ENCODE measurements at places on chromosomes 16 and 17. TPM values are rescaled to one million over a fixed set of nuclear protein-coding genes. Genes with fewer than 3 reads are reported as not detected.

DNA sequence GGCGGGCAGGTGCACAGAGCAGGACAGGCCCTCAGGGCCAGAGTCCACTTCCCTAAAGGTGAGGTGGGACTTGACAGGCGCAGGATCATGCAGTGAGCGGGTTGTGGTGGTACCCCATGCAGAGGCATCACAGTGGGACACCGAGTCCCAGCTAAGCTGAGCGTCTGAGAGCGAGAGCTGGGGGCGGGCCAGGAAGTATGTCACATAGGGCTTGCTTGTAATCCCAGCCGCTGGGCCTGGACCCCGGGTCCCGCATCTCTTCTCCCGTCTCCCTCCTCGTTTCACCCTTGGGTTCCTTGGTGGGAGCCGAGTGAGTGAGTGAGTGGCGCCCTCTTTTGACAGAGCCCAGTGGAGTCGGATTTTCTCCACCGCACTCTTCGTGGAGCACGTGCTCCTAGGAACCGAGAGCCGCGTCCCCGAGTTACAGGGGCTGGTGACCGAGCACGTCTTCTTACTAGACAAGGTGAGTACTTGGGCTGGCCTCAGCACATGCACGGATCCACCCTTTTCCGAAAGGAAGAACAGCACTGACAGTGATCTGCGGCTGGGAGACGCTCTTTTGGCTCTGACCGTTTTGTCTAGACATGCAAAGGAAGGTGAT lies 50.8 kb upstream of the ENDOV start:
- no peak for DNase-seq

The KCNG4 gene
- total RNA-seq, result not detected

DNA sequence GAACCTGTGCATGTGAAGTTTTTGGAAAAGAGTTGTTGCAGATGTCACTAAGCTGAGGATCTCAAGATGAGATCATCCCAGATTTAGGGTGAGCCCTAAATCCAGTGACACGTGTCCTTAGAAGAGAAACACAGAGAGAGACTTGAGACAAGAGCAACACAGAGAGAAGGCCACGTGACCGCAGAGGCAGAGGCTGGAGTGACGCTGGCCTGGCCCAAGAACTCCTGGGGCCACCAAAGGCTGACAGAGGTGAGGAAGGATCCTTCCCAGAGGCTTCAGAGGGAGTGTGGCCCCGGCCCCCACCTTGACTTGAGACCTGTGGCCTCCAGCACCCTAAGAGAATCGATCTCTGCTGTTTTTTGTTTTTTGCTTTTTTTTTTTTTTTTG lies 12.1 kb upstream of the RHBDF2 start:
- no peak for DNase-seq

The ZNF207 gene
- total RNA-seq, result 68.1 TPM

DNA sequence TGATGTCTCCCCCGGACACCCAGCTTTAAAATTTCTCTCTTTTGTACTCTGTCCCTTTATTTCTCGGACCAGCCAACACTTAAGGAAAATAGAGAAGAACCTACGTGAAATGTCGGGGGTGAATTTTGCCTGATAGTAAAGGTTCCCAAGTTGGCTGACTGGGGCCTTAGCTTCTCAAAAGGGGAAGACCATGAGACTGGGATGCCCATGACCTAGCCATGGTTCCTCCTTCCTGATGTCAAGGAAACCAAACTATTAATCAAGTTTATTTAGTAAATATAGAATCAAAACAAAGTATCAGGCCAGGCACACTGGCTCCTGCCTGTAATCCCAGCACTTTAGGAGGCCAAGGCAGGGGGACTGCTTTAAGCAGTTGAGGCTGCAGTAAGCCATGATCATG lies 2.4 kb upstream of the EIF1 start:
- no peak for DNase-seq

The PRR35 gene
- total RNA-seq, result not detected

GRCh38 chr16:89269805-89270665 lies 52.5 kb downstream of the ZNF778 start:
- no peak for DNase-seq

The CCL17 gene
- total RNA-seq, result not detected

DNA sequence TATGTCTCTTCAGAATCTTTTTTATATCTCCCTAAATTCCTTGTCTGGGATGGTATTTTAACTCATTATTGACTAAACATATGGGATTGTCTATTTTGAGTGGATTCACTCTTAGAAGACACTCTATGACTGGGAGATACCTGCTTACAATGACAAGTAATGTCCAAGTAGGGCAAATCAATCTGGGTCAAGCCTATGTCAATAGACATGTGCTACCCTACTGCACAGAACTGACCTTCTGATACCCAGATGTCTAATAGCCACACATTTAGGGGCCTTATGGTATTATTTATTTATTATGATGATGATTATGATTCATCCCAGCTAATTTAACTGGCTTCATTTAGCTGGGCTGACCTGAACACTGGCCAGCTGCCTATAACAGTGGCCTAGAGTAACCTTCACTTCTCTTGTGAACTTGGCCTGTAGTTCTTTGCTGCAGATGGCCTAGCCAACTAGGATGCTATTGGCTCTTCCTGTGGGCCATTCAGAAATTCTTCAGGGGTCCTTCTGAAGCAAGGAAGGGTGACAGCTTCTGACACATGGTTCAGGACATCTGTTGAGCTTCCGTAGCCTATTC lies 138.0 kb downstream of the ANKFN1 start:
- no peak for DNase-seq

The TBC1D3C gene
- total RNA-seq, result not detected

DNA sequence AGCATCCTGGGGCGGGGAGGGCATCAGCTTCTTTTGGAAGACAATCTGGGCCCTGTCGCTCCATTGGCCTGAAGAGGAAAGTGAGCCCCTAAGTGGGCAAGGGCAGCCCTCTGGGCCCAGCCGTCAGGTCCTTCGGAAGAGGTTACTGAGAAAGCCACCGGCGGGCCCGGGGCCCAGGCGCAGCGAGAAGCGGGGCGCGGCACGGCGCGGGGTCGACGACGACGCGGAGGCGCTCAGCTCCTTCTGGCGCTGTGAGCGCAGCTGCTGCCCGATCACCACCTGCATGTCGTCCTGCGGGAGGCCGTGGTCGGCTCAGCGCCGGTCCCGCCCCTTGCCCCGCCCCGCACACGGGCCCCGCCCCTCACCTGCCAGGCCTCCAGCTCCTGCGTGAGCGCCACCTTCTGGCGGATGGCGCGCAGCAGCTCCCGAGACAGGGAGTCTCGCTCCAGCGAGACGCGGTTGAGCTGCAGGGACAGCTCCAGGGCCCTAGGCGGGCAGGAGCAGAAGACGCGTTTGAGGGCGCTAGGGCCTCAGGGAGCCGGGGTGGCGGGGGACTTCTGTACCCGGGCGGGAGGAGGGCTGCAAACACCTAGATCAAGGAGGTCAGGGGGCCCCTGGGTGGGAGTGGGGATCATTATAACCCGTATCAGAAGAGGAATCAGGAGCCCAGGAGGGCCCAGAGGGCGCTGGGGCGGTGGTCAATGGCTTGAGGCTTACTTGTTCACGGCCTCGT lies 4.3 kb downstream of the THOC6 start:
- no peak for DNase-seq

GRCh38 chr17:61397086-61397842 lies 2.4 kb upstream of the TBX2 start:
- no peak for DNase-seq

DNA sequence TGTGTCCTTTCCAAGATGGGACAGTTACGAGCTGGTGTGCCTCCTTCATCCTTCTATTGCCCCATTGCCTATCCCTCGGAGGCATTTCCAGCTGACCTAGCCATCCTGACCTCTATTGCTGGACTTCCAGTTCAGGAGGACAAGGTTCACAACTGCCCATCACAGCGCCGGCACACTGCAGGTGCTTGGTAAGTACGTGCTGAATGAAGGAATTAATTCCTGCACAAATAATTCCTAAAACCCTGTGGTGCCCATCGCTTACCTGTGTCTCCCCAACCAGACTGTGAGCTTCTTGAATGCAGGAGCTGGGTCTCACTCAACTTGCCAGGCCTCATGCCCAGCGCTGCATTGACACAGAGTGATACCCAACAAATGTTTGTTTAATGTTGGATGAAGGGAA lies 13.0 kb downstream of the ALOX15B start:
- DNase-seq, result no peak

The COG8 gene
- 52.6 TPM for total RNA-seq

The ZNF232 gene
- total RNA-seq, result 9.9 TPM

DNA sequence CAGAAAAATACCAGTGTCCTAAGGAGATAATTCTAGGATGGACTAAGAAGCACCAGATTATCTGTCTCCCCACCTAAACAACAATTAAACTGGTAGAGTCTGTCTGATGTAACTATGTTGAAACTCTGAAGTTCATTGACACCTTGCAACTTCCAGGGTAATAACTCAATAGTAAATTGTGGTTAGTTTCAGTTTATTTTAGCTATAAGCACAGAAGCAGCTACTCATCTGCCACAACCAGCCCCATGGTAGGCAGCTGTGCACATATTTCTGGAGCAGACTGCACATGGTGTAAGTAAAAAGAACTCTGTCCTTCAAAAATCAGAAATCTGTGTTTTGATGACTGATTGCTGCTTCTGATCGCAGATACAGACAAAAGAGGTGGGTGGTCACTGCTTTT lies 852.1 kb downstream of the CDH11 start:
- DNase-seq, result no peak

The SOCS7 gene
- 18.9 TPM for total RNA-seq

- DNase-seq, result peak; percentile 74
These were observed 212.6 kb downstream of the GRIN2A start for GRCh38 chr16:9969580-9969979.

GRCh38 chr16:8552487-8553221 lies 37.7 kb downstream of the TMEM114 start:
- no peak for DNase-seq

DNA sequence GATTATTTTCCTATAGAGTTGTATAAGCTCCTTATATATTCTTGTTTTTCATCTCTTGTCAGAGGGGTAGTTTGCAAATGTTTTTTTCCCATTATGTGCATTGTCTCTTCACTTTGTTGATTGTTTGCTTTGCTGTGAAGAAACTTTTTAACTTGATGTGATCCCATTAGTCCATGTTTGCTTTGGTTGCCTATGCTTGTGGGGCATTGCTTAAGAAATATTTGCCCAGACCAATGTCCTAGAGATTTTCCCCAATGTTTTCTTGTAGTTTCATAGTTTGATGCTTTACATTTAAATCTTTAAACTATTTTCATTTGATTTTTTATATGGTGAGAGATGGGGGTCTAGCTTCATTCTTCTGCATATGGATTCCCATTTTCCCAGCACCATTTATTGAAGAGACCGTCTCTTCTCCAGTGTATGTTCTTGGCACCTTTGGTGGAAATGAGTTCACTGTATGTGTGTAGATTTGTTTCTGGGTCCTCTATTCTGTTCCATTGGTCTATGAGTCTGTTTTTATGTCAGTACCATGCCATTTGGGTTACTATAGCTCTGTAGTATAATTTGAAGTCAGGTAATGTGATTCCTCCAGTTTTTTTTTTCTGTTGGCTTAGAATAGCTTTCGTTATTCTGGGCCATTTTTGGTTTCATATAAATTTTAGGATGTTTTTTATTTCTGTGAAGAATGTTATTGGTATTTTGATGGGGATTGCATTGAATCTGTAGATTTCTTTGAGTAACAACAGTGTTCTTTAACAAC lies 165.8 kb downstream of the ABCA8 start:
- DNase-seq, result no peak

GRCh38 chr16:58027161-58027915 lies 1.8 kb downstream of the MMP15 start:
- no peak for DNase-seq

The LPO gene
- total RNA-seq, result not detected

DNA sequence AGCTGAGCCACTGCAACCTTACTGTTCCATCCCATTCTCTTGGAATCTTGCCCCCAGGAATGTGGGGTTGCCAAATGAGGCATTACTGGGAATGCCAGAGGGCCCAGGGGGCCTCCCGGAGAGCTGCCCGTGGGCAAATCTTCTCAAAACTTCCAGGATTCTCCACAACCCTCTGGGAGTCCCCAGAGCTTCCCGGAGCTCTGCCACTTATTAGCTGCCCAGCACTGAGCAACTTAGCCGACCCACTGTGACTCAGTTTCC lies 306.0 kb downstream of the FOXL1 start:
- no peak for DNase-seq

- no peak for DNase-seq
These were observed 150.4 kb upstream of the HS3ST2 start for GRCh38 chr16:22663389-22664064.

DNA sequence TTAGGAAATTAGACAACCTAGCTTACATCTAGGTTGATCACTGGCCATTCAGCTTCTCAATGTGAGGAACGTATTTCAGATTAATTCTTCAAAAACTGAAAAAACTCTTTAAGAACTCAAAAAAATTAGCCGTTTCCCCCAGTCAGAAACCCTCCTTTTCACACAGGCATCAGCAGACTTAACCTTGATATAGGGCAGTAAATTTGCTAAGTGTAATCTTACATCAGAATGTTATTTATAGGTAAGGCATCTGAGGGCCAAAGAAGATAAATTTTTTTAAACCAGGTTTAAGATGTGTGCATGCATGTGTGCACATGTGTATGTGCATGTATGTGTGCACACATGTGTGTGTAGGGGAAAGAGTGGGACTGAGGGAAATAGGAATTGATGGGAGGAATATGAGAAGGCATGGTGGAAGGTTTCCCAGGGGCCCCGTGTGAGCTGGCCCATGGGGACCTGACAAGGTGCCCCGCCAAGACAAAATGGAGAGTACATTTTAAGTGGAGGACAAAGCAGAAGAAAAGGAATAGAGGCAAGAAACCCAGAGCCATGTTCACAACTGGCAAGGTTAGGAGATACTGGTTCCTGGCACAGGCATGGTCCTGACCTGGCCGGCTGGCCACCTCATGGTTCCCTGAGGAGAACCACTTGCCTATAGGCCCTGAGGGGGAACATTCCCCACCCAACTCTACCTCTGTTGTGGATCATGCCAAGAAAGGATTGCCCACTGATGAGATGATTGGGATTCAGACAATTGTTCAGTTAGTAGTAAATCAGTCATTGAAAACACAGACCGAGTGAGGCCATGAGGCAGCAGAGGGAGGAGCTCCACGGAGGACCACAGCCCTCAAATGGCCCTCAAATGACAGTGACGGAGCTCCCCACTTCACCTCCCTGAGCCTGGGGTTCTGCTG lies 33.0 kb downstream of the TEX2 start:
- DNase-seq, result no peak

The METTL22 gene
- 22.5 TPM for total RNA-seq

The CIITA gene
- total RNA-seq, result 7.8 TPM

The CDRT15L2 gene
- total RNA-seq, result not detected

The SLC6A2 gene
- 1.7 TPM for total RNA-seq

The CDH1 gene
- 0.32 TPM for total RNA-seq

The KRT26 gene
- not detected for total RNA-seq

GRCh38 chr16:15811481-15812400 lies 45.1 kb downstream of the MYH11 start:
- DNase-seq, result no peak

GRCh38 chr16:67933805-67934204 lies 2.1 kb upstream of the CTRL start:
- DNase-seq, result no peak

The TBC1D3I gene
- 0.19 TPM for total RNA-seq

- no peak for DNase-seq
These were observed 5.1 kb downstream of the PLCG2 start for GRCh38 chr16:81784072-81784795.

DNA sequence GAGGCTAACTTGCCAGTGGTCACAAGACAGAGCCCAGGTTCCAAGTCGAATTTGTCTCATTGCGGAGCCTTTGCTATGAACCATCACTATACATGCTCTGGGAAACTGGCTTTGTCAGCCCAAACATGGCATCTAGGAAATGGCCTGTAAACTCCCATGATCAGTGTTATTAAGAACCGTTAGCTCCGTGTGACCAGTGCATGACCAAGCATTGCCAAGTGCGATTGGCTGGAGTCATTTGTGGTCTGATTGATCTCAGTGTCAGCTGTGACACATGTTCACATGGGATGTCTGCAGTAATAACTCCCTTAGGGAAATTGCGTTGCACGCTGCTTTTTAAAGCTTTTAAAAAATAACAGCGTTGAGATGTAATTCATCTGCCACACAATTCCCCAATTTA lies 18.6 kb upstream of the CDH3 start:
- no peak for DNase-seq

All from esophagus muscularis mucosa (tissue), 4 donors.